ENCODE measurements at places on chromosomes 2 and 18.
A peak's percentile ranks its signal among the peaks of the same experiment; 100 is the strongest.

DNA sequence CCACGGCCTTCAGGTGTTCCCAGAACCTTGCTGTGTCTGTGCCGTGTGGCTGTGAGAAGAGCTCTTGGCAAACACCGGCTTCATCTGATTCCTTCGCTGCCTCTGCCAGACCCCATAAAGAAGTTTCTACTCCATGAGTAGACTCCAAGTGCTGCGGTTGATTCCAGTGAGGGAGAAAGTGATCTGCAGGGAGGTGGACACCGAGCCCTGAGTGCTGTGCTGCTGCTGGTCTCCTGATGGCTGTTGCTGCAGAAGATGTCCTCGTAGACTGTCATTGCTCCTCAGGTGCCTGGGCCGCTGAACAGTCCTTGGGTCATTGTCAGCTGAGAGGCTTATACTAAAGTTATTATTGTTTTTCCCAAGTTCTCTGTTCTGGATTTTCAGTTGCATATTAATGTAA lies 19.6 kb downstream of the ASB1 start:
- DNase-seq: no peak

DNA sequence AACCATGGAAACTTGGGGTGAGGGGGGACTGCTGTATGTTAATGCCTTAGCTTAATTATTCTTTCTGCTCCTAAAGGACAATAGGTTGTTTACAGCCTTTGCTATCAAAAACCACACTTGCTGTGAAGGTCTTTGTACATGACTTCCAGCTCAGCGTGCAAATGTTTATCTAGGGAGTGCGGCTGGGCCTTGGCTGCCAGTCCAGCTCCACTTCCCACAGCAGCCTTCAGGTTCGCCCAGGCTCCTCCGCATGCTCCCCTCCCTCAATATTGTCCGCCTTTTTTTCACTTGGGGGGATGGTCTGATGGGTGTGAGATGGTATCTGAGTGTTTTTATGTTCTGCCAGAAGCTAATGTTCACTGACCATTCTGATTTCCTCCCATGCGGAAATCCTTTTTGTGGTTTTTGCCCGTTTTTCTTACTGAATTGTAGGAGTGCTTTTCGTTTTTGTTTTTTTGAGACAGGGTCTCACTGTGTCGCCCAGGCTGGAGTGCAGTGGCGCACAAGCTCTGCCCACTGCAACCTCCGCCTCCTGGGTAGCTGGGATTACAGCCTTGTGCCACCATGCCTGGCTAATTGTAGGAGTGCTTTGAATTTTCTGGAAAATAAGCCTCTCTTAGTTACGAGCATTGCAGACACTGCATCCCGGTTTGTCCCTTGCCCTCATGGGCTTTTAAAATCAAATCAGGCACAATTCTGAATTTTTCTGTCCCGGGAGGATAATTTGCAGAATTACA lies 28.8 kb downstream of the SH3BP4 start:
- no peak for DNase-seq

- DNase-seq: no peak
Measured at GRCh38 chr18:13241893-13242175, 23.3 kb downstream of the LDLRAD4 start.

- no peak for DNase-seq
Measured at GRCh38 chr2:166293984-166294383, 81.8 kb downstream of the SCN9A start.

- DNase-seq: peak; percentile 41
Measured at GRCh38 chr18:62325806-62326645, 916 bp downstream of the TNFRSF11A start.

- DNase-seq: no peak
Measured at GRCh38 chr18:6711467-6711866, 18.0 kb upstream of the ARHGAP28 start.

DNA sequence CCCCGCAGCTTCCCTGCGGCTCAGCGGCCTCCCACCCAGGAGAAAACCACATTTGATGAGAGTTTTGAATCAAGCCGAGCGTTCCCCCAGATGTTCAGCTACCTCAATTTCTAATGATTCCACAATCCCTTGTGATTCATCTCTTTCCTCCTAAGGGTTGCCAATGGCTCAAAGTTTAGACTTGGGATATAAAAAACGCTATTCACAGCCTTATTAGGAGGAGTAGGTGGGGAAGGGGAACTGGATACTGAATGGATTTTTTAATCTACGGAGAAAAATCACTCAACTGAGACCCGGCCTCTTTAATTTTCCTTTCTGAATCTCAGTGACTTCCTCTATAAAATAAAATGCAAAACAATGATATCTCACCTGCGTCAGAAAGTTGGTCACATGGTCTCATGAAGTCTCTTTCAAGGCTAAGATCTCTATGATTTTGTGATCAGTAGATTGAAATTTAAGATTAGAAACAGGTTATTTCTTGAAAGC lies 192.6 kb upstream of the TCF4 start:
- DNase-seq: no peak

GRCh38 chr2:9025746-9026145 lies 22.3 kb upstream of the MBOAT2 start:
- DNase-seq: no peak

DNA sequence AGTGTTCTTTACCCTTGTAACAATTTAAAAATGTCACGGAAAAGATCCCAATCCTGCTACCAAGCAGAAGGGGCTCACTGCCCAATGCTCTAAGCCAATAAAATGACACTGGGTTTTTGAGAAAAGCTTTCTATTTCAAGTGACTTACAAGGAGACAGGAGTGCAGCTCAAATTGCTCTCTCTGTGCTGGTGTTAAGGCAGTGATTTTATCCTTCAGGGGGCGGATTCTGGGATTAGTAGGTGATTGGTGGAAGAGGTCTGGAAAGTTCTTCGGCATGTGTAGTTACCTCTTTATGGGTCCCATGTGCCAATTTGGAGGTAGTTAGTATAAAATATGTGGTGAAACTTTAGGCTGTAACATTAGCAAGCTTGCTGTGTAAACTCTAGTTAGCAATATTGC lies 27.4 kb upstream of the MCM6 start:
- no peak for DNase-seq

DNA sequence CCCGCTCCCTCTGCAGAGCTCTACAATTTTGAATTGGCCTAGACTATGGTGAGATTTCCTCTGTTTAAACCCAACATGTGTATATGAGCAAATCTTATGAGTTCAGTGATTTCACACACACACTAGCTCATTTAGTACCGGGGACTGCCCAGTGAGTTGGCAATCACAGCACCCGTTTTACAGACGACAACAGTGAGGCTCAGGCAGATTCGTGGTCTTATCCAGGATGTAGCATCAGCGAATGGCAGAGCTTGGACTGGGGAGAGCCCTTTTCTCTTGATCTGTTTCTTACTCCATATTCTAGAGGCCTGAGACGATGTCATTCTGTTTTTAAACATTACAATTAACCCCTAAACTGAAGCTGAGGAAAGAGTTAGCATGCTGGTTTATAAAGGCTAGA lies 419.9 kb downstream of the NBAS start:
- DNase-seq: no peak

- DNase-seq: peak; percentile 13
Measured at GRCh38 chr2:233938676-233939370, 21.6 kb downstream of the TRPM8 start.

GRCh38 chr2:232537499-232537898 lies 2.0 kb upstream of the CHRNG start:
- DNase-seq: no peak

- DNase-seq: peak; percentile 25
Measured at GRCh38 chr2:102185347-102185746, 1.5 kb upstream of the IL1RL2 start.

- no peak for DNase-seq
Measured at GRCh38 chr2:28643327-28643726, 108.3 kb upstream of the PPP1CB start.

DNA sequence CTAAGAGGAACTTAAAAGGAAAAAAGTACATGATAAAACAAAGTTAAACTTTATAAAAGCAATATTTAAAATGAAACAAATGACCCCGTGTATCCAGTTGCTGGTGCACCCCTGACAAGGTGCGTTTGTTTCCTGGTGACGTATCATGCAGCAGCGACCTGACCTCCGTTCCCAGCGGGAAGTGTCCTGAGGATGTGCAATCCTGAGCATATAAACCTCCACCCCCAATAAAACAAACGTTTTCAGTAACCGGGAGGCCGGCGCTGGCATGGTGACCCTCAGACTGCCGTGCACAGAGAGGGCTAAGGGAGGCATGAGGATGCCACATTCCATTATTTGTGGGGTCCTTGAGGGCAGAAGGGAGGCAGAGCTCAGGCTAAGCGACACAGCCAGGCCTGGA lies 14.8 kb downstream of the SLC66A2 start:
- DNase-seq: no peak

GRCh38 chr18:58980991-58981390 lies 116.3 kb downstream of the ZNF532 start:
- no peak for DNase-seq

- DNase-seq: no peak
Measured at GRCh38 chr18:50754297-50754696, 65.5 kb downstream of the MRO start.

- no peak for DNase-seq
Measured at GRCh38 chr2:215394102-215394805, 41.6 kb downstream of the FN1 start.

DNA sequence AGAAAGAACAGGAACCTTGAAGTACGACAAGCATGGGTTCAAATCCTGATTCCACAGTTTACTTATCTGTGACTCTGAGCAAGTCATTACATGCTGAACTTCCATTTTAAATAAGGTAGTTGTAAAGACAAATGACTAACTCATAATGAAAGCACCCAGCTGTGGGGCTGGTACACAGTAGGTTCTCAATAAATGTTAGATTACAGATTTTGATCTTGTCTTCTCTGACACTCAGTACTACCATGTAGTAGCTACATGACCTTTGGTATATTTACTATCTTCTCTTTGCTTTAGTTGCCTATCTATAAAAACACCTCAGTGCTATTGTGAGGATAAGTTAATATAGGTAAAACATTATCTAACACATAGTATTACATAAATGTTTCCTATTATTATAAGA lies 3.2 kb downstream of the TRAK2 start:
- no peak for DNase-seq

GRCh38 chr18:67242001-67242400 lies 274.5 kb downstream of the DSEL start:
- no peak for DNase-seq

GRCh38 chr2:98849113-98849512 lies 86.9 kb downstream of the CRACDL start:
- no peak for DNase-seq

DNA sequence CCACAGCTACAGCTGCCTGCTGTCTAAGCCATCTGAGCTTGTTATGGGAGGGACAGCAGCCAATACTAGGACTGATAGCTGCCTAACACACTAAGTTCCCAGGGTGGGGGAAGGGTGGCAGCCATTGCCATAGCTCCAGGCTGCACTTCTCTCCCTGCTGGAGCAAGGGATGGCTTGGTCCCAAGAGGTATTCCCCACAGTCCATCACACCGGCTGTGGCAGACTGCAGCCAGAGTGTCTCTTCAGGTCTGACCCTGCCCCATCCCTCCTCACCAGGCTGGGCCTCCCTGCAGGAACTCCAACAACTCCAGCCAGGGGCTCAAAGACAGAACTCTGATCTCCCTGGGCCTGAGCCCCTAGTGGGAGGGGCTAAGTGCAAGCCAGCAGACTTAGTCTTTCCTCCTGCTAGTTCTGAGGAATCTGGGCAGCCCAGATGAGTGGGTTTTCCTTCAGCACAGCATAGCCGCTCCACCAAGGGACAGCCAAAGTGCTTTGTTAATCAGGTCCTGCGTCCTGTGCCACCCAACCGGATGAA lies 632.1 kb downstream of the SOCS6 start:
- no peak for DNase-seq

DNA sequence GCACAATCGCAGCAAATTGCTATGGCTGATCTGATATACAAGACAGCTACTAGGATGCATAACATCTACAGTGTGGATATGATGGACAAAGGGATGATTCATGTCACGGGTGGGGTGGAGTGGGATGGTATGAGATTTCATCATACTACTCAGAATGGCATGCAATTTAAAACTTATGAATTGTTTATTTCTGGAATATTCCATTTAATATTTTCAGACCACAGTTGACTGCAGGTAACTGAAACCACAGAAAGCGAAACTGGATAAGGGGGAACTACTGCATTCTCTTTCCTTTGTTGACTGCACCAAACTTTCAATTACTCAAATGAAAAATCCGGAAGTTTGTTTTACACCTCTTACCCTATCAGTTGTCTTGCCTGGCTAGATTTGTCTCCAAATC lies 94.4 kb upstream of the NEUROD1 start:
- DNase-seq: no peak

- no peak for DNase-seq
Measured at GRCh38 chr2:3712424-3712823, 9.0 kb downstream of the DCDC2C start.

GRCh38 chr2:69241093-69241492 lies 145.9 kb downstream of the GFPT1 start:
- DNase-seq: no peak

- DNase-seq: peak; percentile 9
Measured at GRCh38 chr2:219484343-219485200, 14.1 kb upstream of the GMPPA start.

- no peak for DNase-seq
Measured at GRCh38 chr2:66919286-66919685, 477.8 kb upstream of the ETAA1 start.

- DNase-seq: no peak
Measured at GRCh38 chr2:86290596-86291327, 46.7 kb downstream of the REEP1 start.

GRCh38 chr2:128369602-128370467 lies 51.2 kb upstream of the HS6ST1 start:
- DNase-seq: no peak

DNA sequence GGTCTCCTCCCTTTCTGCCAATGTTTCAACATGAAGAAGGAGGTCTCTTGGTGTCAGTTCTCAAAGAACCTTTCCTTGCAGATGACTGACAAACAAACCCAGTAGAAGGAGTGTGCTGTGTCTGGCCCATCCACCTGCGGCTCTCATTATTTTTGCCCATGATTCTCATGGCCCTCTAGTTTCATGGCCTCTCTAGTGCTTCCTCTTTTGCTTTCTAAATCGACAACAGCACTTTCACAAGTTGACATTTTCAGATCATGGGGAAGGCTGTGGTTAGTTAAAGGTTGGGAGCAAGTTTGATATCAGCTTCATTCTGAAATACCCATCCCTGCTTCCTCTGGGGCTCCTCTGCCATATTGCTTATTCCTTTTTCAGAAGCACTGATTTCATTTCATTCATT lies 805.2 kb downstream of the SLC4A3 start:
- DNase-seq: no peak

- no peak for DNase-seq
Measured at GRCh38 chr2:180219491-180219890, 212.4 kb upstream of the CWC22 start.

- no peak for DNase-seq
Measured at GRCh38 chr2:230912046-230912445, 13.0 kb downstream of the GPR55 start.

DNA sequence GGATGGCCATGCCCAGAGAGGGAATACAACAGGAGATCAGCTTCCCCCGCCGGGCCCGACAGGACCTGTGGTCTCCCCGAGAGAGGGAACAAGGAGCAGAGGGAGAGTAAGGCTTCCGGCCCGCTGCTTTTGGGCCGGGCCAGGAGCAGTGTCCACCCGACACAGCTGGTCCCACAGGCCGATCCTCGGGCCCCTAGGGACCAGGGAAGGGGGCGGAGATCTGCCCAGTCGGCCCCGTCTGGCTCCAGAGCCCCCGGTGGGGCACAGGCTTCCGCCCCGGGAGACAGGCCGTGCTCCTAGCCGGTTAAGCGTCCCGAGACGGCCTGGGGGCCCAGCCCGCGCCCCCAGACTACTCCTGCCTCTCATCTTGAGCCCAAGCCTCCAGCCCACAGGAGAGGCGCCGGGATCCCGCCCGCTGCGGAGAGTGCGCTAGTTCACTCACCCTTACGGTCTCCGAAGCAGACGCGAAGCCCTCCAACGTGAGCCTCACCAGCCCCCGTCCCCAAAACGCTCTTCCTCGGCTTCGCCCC lies at the start of gene MCFD2:
Gene MCFD2, minus strand, starts transcription at position 526 of the 530 bp plus-strand sequence. CDS start 6,635 bp downstream, outside the sequence.
- DNase-seq: no peak
